ENCODE measurements at places on chromosomes 2 and 18.

DNA sequence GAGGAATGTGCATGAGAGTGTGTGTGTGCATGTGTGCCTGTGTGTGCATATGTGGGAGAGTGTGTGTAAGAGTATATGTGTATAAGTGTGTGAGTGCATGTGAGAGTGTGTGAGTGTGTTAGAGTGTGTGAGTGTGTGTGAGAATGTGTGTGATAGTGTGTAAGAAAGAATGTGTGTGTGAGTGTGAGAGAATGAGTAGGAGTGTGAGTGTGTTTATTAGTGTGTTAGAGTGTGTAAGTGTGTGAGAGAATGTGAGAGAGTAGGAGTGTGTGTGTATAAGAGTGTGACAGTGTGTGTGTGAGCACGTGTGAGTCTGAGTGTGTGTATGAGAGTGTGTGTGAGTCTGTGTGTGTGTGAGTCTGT is 21.2 kb downstream of the GYPC start:
- DNase-seq = no peak

DNA sequence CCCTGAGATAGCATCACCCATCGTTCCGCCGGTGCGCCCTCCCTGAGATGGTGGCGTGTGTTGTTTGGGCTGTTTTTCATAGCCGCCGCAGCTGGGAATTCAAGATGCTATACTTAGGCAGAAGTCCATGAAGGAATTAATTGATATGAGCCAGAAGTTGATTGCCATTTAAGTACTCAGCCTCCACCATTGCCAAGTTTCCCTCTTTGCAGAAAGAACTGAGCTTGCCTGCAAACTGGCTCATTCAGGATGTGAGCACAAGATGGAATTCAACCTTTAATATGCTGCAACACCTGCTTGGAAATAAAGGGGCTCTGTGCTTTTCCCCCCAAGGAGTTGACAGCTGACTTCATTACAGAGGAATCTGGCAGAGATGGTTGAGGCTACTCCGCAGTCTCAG is 295.5 kb downstream of the ZNF521 start:
- no peak for DNase-seq

DNA sequence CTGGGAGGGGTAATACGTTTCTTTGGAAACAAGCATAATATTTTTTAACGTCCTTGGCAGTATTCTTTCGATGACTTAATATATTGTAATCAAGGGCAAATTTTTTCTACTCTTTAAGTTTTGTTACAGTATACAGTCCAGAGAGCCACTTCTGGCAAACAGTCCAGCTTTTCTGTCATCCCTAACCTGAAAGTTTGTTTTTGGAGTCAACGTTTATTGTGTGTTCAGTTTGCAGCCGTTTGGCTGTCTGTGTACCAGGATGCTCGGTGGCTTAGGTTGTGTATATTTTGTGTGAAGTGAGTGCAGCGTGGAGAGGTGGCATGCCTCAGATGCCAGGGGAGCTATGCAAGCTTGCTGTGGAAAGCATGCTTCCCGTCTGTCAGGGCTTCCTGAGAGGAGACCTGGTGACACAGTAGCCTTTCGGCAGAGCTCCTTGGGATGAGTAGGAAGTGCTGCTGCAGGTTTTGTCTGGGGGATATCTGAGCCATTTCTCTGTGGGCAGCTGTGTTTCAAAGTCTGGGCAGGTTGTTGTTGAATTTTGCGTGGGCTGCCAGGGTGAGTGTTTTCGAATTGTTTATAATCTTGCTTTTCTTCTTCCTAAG is 14.7 kb downstream of the MAP3K20 start:
- DNase-seq = no peak

DNA sequence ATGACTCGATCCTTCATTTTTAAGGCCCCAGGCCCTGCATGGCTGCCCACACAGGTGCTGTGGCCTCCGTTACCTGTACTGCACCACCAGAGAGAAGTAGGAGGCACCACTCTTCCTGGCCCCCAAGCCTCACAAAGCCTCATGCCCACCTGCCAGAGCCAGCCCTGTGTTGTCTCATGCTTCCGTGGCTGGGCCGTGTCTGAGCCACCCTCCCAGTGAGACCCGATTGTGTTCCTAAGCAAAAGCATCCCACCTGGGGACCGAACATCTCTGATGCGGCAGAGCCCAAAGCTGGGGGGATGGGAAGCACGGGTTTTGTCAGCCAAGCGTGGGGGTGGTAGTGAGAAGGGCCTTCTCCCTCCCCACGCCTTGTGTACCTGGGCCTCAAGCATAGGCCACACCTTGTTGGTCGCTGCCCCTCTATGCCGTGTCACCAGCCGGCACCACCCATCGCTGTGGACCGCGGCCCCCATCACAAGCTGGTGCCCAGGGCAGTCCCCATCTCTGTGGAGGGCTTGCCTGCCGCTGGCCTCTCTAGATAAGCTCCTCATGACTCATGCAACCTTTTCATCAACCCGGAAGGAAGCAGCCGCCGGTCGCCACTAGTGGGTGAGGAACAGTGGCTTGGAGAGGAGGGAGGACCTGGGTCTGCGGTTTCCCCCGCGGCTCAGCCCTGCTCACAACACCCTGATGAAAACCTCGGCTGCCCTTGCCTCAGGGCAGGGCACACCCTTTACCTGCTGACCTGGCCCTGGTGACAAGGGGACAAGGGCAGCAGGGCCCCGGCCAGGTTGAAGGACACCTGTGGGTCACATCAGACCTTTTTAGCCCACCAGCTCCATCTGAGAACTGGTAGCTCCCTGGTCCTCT is 2.7 kb upstream of the RNPEPL1 start:
- no peak for DNase-seq
